Occipital lobe (tissue), 3 donors: ENCODE measurements at places on chromosomes 3 and 15. TPM values are rescaled to one million over a fixed set of nuclear protein-coding genes. Genes with fewer than 3 reads are reported as not detected.

Gene MCF2L2
- 34.5 TPM for total RNA-seq

Gene NOX5
- total RNA-seq: under 0.01 TPM

Gene NR1I2
- total RNA-seq: 0.16 TPM

Gene FAM227B
- 7.3 TPM for total RNA-seq

Gene KIF7
- total RNA-seq: 5.1 TPM

Gene SPATA12
- total RNA-seq: not detected

Gene SH2D7
- total RNA-seq: not detected

Gene MESP1
- total RNA-seq: 1.6 TPM

Gene PLS1
- total RNA-seq: 3.1 TPM
